ENCODE measurements at places on chromosomes 16 and 17.
A peak's percentile ranks its signal among the peaks of the same experiment; 100 is the strongest.

DNA sequence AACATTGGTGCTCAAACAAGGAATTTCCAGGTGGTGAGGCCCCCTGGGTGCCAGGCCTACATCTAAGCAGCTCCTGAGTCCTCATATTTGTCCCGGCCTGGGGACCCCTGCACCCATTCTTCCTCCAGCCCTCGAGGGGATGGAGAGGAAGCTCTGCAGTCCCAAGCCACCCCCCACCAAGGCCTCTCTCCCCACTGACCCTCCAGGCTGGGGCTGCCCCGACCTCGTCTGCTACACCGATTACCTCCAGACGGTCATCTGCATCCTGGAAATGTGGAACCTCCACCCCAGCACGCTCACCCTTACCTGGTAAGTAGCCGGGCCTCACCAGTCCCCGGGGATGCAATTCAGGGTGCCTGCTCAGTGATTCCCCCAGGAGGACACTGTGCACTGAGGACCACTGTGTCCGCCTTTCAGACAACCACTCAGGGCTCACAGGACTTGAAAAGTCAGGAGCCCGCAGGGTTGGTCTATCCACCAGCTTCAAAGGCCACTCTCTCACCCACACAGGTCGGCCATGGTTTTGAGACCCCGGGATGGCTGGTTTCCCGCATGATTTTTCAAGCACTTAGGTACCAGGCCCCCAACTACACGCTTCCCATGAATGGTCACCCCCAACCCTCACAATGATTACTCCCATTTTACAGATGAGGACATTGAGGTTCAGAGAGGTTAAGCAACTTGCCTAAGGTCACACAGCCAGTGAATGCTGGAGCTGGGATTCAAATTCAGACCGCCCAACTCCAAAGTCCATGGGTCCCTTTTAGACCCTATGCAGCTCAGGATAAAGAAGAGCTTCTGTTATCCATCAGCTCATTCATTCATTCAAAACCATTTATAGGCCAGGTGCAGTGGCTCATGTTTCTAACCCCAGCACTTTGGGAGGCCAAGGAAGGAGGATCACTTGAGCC, 32.4 kb downstream of the IL21R start:
- DNase-seq, result no peak

- DNase-seq, result no peak
Observed at GRCh38 chr17:79789943-79790804, 6.7 kb downstream of the CBX8 start.

GRCh38 chr17:35312790-35313711, 60.4 kb downstream of the SLFN11 start:
- DNase-seq, result peak; percentile 23

- peak; percentile 56 for DNase-seq
Observed at GRCh38 chr17:38885728-38886642, 16.1 kb downstream of the LASP1 start.

Measured in NCI-H1694 (cell line).